ENCODE measurements at places on chromosomes 3 and 15.

DNA sequence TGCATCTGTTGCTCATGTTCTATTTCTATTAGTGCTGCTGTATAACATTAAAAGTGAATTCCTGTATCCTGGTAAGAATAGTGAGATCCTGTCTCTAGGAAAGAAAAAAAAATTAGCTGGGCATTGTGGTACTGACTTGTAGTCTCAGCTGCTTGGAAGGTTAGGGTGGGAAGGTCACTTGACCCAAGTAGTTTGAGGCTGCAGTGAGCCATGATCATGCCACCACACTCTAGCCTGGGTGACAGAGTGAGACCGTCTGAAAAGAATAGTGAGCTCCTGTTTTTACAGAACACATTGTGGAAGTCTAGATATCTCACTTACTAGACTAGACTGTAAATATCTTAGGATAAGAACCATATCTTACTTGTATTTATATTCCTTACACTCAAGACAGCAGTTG, 4.6 kb downstream of the ATP11B start:
- no peak for DNase-seq

DNA sequence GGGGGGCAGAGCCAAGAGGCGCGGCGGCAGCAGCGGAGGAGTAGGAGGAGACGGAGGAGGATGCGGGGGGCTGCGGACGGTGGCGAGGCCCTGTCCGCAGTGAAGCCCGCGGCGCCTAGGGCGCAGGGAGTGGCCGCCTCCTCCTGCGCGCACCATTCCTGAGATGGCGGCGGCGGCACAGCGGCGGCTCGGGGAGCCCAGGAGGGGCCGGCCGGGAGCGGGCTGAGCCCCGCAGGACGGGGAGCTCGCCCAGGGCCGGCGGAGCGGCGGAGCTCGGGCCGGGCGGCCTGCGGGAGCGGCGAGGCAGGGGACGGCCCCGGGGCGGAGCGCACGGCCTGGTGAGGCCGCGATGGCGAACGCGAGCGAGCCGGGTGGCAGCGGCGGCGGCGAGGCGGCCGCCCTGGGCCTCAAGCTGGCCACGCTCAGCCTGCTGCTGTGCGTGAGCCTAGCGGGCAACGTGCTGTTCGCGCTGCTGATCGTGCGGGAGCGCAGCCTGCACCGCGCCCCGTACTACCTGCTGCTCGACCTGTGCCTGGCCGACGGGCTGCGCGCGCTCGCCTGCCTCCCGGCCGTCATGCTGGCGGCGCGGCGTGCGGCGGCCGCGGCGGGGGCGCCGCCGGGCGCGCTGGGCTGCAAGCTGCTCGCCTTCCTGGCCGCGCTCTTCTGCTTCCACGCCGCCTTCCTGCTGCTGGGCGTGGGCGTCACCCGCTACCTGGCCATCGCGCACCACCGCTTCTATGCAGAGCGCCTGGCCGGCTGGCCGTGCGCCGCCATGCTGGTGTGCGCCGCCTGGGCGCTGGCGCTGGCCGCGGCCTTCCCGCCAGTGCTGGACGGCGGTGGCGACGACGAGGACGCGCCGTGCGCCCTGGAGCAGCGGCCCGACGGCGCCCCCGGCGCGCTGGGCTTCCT, at the start of gene GPR27:
Gene GPR27 (plus strand): TSS at position 155 of the 909 bp plus-strand sequence. CDS start 195 bp downstream, at position 350.
- peak; percentile 33 for DNase-seq

DNA sequence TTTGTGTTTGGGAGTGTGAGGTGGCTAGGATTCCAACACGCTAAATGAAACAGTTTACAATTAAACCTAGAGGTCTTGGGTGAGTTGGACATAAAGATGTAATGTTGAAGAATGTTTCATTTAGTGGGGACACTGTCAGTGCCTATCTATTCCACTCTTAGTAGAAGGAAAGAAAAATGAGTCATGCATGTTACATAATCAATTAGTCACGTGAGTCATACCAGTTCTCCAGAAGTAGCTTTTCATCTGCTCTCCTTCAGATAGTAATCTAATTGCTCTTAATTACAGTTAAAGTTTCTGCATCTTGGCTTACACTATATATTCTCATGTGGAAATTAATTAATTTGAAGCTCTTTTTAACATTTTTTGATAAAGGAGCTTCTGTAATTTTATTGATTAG, 115.7 kb upstream of the P2RY1 start:
- no peak for DNase-seq

GRCh38 chr15:69515926-69516325, 63.3 kb downstream of the RPLP1 start:
- DNase-seq: no peak

GRCh38 chr3:104458657-104459056, 908.1 kb upstream of the ALCAM start:
- no peak for DNase-seq

DNA sequence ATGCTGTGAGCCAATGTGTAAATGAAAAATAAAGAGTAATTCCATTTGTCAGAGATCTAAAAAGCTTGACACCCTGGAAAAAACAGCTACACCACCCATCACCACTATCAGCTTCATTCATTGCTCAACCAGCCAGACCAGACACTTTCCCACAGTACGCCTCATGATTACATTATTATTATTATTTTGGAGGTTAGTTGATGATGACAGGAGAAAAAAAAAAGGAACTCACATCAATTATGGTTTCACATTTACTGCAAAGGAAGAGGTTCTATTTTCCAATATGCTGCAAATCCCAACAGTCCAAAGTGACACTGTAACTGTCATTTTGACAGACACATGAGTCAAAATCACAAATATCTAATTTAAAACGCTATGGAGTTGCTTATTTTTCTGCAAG, 134.7 kb upstream of the TSC22D2 start:
- no peak for DNase-seq

DNA sequence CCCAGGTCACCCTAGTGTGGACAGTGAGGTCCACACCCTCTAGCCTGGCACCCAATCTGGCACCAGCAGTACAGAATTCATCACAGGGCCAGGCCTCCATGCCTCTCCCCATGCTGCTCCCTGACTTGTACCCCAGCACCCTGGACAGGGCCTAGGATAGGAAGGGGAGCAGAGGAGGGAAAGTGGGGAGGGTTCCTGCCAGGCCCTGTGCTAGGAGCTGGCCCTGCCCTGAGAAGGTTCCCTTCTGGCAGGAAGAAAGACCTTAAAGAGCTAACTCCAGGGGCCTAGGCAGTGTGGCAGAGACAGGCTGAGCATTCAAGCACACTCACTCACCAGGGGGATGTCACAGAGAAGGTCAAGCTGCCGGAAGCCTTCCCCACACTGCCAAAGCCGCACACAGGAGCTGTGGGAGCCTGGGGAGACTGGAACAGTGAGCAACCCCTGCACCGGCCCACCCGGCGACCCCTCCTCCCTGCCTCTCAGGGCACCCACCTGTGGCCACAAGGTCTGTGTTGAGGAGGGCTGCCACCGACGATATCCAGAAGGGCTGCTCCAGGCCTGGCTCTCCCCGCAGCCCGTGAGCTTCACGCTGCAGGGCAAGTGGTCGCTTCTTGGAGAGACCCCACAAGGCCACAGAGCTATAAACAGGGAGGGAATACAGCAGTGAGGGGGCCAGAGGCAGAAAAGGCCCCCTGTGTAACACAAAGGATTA, 7.4 kb downstream of the RRP9 start:
- no peak for DNase-seq

- no peak for DNase-seq
Measured at GRCh38 chr3:24220859-24221657, 273.6 kb downstream of the THRB start.

GRCh38 chr15:71951134-71951533, 140.8 kb downstream of the NR2E3 start:
- DNase-seq: no peak

DNA sequence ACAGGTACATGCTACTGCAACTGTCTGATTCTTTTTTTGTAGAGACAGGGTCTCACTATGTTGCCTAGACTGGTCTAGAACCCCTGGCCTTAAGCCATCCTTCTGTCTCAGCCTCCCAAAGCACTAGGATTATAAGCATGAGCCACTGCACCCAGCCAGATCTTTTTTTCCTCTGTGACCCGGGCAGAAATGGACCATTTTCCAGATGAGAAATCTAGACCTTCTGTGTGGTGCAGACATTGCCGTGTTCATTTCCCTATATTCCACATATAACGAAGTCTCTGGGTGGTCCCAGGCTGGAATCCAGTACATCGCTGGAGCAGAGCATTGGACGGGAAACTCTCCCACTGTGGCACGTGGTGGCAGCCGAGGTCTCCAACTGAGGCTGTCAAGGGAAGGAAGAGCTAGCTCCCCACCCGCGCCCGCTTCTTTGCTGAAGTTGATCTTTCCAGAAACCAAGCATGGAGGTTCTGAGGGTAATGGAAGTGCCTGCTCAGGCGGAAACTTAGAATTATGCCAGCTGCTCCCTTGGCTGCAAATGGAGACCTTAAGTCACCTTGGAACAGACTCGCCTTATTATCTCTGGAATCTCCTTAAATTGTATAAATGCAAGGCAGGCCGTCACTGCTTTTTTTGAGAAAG, 23.1 kb upstream of the TXNRD3 start:
- DNase-seq: peak; percentile 0

All from Calu3 (cell line).